ENCODE measurements at places on chromosomes 12 and 14. TPM values are rescaled to one million over a fixed set of nuclear protein-coding genes. Genes with fewer than 3 reads are reported as not detected.

DNA sequence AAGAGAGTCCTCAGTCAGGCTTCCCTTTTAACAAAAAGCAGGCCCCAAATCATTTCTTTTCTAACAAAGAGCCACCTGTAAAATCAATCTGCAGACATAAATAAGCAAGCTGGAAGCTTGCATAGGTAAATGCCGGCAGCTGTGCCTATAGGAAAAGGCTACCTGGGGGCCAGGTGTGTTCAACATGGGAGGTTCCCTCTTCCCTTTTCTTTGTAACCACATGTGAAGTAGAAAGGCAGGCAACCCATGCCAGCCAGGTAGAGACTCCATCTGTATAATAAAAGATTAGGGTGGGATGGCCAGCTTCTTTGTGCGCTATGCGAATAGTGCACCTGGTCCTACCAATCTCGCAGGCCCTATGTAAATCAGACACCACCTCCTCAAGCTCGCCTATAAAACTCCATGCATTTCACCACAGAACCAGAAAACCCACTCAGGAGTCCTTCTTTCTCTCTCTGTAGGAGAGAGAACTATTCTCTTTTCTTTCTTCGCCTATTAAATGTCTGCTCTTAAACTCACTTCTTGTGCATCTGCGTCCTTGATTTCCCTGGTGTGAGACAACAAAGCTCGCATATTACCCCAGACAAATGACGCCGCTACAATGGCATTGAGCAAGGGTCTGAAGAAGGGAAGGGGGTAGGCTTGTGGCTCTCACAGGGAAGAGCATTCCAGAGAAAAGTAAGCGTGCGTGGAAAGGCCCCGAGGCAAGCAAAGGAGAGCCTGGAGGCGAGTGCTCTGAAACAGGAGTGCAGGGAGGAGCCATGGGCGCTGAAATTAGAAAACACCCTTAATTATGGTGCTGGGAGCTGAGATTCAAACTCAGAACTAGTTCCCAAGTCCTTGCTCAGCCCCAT is 67.2 kb downstream of the TTC9 start:
- DNase-seq = no peak

The NGB gene
- total RNA-seq = not detected

GRCh38 chr12:78176643-78177042 is 345.9 kb downstream of the NAV3 start:
- no peak for DNase-seq

The CLEC2B gene
- 0.18 TPM for total RNA-seq

DNA sequence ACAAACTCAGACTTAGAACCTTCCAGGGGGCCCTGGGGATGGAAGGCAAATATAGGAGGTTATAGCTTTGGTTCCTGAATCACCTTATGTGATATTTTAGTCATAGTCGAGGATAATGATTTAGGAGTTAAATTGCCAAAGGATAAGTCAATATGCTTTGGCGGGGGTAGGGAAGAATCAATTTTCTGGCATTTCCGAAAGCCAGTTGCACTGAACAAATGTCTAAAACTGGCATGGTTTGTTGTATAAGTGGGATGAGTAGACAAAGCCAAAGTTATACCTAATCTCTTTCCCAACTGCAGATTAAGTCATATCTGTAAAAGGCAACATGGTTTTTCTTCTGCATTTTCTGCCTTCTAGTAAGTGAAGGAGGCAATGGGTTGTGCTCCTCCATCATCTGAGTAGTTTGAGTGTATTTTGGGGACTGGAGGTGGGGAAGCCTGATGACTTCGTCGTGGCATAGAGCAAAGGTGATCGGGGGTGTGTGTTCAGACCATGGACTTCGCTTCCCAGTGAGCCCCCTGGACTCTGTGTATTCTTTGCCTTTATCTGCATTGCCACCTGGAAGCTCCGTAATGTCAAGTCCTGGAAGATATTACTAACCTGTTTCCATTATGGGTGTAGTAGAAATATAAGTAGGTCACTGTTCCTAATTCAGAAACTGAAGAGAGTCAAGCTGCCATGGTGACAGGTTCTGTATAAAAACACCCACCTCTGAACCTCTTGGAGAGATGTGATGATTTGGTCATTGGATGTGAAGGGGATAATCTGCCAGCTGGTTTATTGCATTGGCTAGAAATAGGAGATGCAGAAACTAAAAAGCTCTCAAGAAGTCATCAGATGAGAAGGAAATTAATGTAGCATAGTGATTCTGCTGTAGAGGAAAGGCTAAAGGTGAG is 24.5 kb downstream of the PPFIBP1 start:
- no peak for DNase-seq

DNA sequence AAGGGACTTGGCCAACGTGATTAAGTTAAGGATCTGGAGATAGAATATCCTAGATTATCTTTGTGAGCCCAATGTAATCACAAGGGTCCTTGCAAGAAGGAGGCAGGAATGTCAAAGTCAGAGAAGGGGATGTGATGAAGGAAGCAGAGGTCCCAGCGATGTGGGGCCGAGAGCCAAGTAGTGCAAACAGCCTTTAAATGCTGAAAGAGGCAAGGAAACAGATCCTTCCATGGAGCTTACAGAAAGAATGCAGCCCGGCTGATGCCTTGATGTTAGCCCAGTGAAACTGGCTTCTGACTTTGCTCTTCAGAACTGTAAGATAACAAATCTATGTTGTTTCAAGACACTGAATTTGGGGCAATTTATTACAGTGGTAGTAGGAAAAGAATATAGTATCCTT is 74.9 kb downstream of the NEDD1 start:
- no peak for DNase-seq

The RPL10L gene
- total RNA-seq = not detected

- DNase-seq = peak; percentile 96
Observed at GRCh38 chr12:57621497-57622292, 10.5 kb downstream of the ARHGEF25 start.

DNA sequence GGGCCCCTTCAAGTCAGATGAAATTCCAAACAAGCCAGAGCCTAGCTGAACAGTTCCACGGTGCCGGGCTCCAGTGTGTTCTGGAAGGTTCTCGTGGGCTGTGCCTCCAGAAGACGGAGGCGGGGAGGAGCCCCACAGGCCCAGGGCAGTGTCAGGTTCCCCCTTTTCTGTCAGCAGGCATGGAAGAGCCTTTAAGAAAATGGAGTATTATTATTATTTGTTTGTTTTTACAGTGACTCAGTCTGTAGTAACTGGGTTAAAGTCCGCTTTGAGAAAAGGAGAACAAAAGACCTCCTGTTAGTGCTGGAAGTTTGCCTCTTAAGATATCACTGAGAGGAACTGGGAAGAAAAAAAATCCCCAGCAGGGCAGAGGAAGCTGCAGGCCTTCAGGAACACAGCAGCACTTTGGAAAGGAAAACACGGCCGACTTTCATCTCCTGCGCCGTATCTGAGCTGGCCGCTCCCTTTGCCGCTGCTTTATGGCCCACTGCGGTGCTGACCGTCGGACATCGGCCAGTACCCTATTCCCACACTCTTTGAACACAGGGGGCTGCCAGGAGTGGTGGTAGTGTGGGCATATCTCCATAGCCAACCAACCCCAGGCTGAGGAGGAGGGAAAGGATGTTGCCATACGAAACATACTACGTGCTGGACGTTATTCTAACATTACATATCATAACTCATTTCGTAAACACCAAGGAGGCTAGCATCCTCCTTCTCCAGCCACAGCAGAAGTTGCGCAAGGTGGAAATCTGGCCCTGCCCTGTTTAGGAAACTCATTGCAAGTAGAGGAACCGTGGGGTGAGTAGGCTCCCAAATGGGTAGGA is 194.0 kb downstream of the ZFP36L1 start:
- DNase-seq = no peak

The CIROP gene
- total RNA-seq = 0.42 TPM

DNA sequence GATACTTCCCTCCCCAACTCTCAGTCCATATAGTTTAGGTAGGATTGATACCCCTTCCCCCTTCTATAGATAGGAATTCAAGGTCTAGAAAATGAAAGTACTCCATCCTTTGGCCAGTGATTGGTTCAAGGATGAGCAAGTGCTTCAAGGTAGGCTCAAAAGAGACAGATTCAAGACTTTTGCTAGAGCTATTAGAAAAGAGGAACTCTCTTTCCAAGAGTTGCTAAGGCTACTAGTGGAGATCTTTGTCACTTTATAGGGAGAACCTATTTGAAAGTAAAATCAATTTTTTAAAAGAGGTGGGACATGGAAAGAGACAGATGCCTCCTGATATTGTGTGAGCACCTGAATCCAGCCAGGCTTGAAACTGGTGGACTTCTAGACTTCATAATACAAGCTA is 17.5 kb downstream of the POLE2 start:
- DNase-seq = no peak

DNA sequence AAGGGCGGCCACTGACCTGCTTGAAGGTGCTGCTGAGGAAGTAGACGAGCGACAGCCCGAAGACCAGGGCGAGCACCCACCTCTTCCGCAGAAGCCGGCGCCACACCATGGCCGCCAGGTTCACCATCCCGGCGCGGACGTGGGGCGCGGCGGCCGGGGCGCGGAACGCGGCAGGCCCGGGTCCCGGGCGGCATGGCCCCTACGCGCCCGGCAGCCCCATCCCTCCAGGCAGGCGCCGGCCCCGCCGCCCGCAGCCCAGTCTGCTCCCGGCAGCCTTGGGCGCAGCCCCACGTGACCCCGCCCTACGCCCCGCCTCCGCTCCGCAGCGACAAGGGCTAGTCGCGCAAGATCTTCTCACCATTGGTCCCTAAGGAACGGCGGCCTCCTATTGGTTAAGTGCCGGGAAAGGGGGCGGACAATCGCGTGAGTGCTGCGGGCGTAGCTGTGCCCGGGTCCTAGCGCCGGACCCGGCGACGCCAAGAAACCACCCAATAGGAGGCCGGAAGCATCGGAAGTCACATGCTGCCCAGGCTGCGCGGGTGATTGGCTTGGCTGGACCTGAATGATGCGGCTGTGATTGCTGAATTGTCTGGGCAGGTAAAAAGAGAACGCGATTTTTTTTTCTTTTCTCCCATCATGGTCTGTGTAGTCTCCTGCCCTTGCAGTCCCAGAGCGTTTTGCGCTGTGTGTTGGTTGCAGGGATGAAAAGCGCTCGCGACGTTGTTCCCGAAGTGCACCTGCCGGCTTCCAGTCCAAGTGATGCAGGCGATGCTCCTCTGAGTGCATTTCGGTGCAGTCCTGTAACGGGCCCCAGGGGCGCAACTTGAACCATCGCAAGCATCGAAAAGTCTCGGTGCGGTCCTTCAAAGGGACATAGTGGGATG is at the start of the genes RNFT2 and SPRING1:
Gene RNFT2, plus strand, starts transcription at position 542 of the 884 bp plus-strand sequence. CDS start 2,183 bp downstream, outside the sequence.
Gene SPRING1, minus strand, starts transcription at position 296 of the 884 bp plus-strand sequence. Its CDS starts 169 bp downstream, at position 127.
- DNase-seq = peak; percentile 99

GRCh38 chr12:114368685-114369452 is 37.1 kb downstream of the TBX5 start:
- DNase-seq = no peak

The MANSC4 gene
- not detected for total RNA-seq

- DNase-seq = no peak
Observed at GRCh38 chr12:75628916-75629315, 117.5 kb upstream of the KRR1 start.

DNA sequence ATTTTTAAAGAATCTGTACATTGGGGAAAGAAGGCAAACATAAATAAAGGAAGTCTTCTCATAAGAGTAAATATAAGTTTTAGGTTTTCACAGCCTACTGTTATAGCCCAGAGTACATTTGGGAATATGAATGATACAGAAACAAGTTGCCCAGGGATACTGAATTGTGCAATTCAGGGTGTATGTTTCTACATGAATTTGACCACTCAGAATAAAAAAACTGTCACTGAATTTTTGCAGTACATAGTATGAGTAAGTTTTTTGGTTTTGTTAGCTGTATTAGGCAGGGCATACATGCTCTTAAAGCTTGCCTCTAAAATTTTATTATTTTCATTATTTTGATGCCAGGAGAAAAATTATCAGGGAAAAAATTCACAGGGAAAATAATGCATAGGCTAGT is 6.6 kb upstream of the PCNX4 start:
- DNase-seq = no peak

DNA sequence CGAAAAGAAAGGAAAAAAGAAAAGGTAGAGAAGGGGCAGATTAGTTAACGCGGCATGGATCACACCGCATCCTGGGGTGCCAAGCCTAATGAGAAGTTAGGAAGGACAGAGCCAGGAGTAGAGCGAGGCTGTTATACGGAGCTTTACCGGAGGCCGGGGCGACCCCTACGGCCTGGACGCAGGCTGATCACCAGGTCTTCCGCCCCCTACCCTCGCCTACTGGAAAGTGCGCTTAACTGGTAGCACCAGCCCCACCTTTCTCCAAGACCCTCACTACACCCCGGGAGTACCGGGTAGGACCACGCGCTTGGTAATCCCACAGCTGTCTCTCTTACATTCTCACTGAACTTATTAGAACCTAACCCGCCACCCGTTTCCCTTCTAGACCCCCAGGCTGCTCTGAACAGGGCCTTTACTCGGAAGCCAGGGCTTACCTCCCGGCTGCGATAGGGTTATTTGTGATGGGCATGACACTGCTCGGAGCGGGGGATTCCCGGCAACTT is 33.8 kb downstream of the WBP11 start:
- DNase-seq = peak; percentile 77

GRCh38 chr14:69886453-69887242 is 7.4 kb downstream of the SMOC1 start:
- no peak for DNase-seq

- no peak for DNase-seq
Observed at GRCh38 chr14:74542056-74542685, 48.6 kb downstream of the ISCA2 start.

GRCh38 chr14:99664058-99664936 is 19.4 kb downstream of the HHIPL1 start:
- DNase-seq = peak; percentile 97

DNA sequence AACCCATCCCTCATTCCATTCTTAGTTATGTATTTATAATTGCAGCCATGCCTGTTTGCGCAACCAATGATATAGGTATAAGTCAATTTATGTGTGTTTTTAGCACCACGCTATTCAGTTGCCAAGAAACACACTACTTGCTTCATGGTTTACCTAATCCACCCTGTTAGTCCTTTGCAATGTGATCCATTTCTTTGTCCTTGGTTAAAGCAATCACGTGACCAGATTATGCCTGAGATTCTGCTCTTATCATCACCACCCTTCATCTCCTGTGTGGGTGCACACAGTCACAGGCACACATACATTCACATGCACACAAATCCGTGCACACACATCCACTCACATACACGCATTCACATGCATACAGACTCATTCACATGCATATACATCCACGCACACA is 52.3 kb upstream of the KCNA5 start:
- no peak for DNase-seq

DNA sequence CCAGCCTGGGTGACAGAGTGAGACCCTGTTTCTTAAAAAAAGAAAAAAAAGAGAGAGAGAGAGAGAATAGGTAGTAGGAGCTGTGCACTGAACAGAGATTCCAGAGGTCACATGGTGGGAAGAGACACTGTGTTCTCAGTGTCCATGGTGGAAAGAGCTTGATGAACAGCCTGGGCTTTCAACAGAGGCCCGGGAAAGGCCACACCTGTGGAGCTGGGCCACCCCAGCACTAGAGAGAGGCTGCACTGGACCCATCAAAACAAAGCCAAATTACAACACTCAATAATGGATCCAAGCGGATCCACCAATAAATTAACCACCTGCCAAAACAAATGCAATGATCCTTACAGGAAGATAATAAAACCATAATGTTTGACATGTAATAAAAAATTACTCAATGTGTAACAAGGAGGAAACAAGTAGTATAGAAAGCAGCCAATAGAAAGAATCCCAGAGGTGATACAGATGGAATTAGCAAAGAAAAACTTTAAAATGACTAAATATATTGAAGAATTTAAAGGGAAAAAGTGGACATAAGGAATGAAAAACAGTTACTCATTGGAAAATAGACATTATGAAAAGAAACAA is 44.8 kb upstream of the BCL2L14 start:
- no peak for DNase-seq

Measured in H7 (cell line).